HEK293T (cell line): ENCODE measurements at places on chromosomes 2 and 18.

- DNase-seq = no peak
These were observed 265.8 kb downstream of the TNS1 start for GRCh38 chr2:217736776-217737550.

DNA sequence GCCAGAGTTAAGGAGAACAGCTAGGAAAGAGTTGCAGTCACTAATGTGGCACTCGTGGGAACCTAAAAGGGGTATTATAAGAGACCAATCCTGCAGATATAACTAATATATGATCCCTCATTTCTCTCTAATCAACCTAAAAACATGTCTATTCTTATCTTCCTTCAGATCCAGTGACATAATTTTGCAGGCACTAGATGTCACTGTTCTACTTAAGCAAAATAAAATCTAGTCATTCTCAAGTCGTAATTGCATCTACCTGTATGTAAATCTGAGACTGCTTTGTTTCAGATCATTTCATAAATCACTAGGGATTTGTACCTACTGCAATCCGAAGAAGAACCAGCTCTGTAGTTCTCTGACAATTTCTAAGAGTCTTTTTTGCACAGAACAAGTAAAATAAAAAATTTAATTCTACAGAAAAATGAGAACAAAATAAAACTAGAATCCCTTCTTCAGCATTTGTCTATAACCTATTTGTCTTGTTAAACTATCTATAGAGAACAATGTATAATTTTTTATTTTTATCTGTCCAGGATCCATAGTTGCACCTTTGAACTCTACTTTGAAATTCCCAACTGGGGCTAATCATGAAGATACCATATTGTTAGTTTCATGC, 56.5 kb upstream of the ERBB4 start:
- no peak for DNase-seq

GRCh38 chr2:46239847-46240181, 57.4 kb upstream of the EPAS1 start:
- DNase-seq = no peak

DNA sequence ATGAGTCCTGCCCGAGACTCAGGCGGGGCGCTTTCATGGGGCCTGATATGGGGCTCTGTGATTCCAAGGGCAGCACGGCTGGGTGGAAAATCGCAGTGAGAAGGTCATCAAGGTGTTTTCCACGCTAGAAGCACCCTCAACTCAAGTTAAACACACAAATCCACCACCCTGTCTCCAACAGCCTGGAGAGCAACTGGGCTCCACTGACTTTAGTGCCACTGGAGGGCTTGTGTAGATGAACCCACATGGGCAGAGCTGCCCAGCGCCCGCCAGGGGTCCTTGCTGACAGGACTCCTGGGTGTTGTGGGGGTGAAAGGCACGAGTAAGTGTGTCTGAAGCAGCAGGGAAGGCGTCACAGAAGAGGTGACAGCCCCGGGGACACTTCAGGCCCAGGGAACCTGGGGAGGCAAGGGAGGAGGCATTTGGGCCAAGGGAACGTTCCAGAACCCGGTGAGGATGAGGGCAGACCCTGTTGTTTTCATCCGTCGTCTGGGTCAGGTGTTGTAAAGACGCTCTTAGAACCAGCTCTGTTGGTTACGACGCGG, 51.8 kb upstream of the CTDP1 start:
- no peak for DNase-seq
